ENCODE measurements at places on chromosomes 6 and 20.

DNA sequence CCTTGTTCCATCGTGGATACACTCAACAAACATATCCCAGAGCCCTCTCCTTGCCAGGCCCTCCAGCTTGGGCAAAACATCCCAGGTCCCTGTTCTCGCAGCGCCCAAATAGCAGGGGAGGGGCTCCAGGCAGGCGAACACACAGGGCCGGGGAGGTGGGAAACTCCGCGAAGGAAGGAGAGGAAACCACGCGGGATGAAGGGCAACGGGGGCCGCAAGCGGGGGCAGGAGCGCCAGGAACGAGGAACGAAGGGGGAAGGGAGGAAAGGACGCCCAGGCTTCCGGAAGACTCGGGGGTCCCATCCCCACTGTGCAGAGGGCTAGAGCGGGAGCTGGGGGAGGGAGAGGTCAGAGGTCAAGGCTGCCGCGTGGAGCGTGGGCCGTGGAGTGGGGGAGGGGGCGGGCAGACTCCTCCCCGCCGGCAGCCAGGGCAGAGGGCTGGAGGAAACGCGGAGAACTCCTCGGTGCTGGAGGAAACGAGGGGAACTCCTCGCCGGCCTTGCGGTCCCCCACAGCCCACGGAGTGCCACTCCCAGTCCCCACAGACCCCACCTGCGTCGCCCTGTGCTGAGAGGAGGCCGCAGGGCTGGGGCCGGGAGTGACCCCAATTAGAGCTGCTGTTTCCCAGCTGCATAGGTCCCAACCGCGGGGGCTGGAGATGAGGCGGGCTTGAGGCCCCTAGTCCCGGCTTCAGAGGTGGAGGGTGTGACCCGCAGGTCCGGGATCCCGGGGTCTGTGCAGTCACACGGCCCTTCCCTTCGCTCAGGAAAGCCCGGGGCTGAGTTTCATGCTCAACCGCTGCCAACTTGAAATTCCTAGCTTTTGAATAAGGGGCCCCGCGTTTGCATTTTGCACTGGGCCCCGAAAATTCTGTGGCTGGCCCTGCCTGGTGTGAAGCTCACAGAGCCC, 1.2 kb upstream of the RBM38 start:
- DNase-seq: peak; percentile 78

GRCh38 chr6:39197521-39197920, 31.8 kb downstream of the KCNK5 start:
- DNase-seq: no peak

- no peak for DNase-seq
Observed at GRCh38 chr6:14858808-14859207, 387.1 kb upstream of the JARID2 start.

GRCh38 chr6:28585335-28585734, 59.7 kb downstream of the GPX5 start:
- DNase-seq: no peak

DNA sequence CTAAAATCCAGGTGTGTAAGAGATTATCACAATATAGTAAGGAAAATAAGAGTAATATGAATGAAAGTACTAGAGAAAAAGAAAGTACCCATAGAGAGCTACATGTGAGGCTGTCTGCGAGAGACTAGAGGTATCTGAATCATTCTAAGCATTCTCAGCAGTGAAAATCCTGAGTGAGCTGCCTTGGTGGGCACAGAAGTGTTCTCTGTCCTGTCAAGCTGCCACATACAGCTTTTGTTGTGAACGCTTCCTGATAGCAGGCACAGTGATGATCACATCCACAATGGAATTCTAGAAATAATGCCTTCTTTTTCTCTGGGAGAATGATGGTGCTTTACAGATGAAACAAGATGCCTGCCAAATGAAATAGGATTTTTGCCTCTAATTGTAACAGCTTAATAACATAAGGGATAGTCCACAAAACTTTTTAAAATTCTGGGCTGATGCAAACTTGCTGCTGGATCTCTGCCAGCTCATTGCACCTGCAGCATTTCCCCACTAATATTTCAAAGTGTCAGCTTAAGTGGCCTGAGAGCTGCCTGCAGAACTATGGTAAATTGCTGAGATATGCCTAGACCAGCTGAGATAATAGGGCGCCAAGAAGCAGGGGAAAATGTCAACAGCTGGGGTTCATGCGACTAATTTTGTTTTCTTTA, 620.5 kb downstream of the DOK5 start:
- no peak for DNase-seq

All from stimulated activated CD4-positive, alpha-beta T cell treated with anti-CD3 and anti-CD28 coated beads, Interleukin-2, amount 100 ng/mL, for 24 hours (primary cell).